ENCODE measurements at places on chromosomes 16 and 17. TPM values are rescaled to one million over a fixed set of nuclear protein-coding genes. Genes with fewer than 3 reads are reported as not detected.

The CPHXL2 gene
- total RNA-seq: not detected

The ITGAX gene
- total RNA-seq: 1.8 TPM

The CCDC200 gene
- not detected for total RNA-seq

The FOXF1 gene
- total RNA-seq: not detected

The MAP2K6 gene
- 9.8 TPM for total RNA-seq

All from tibial nerve (tissue), 4 donors.